ENCODE measurements at places on chromosomes 12 and 14. TPM values are rescaled to one million over a fixed set of nuclear protein-coding genes. Genes with fewer than 3 reads are reported as not detected.

DNA sequence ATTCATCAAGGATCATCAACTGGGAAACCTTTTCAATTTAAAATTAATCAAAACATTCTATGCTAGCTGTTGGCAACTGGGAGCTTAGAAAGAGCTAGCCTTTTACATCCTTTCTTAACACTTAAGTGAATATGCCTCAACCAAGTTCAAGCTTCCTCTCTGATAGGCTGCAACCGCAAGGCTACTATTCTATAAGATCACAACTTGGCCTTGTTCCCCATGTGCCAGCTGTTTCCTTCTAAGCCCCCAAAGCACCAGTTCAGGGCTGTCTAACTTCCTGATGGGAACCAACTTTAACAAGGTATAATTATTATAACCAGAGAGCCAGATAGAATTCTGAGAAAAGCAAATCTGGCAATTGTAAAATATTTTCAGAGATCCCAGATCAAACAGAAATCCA, 37.0 kb downstream of the KCNC2 start:
- no peak for DNase-seq

GRCh38 chr12:67070307-67070600, 198.9 kb upstream of the CAND1 start:
- DNase-seq, result no peak

Gene GLIPR1L2
- polyA plus RNA-seq, result 3.7 TPM

Gene ANO6
- 64.5 TPM for polyA plus RNA-seq

DNA sequence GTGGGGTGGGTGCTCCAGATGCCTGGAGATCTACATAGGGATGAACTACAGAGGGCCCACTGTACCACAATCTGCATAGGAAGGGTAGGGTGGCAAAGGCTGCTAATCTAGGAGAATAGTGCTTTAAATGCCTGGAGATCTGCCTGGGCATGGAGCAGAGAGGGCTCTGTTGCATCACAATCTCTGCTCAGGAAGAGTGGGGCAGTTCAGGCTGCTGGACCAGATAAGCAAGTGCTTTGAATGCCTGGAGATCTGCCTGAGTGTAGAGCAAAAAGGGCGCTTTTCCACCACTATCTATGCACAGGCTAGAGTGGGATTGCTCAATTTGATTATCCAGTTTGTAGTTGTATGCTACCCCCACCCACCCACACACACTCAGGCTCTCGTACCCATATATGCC, 886.3 kb upstream of the SEL1L start:
- DNase-seq, result no peak

DNA sequence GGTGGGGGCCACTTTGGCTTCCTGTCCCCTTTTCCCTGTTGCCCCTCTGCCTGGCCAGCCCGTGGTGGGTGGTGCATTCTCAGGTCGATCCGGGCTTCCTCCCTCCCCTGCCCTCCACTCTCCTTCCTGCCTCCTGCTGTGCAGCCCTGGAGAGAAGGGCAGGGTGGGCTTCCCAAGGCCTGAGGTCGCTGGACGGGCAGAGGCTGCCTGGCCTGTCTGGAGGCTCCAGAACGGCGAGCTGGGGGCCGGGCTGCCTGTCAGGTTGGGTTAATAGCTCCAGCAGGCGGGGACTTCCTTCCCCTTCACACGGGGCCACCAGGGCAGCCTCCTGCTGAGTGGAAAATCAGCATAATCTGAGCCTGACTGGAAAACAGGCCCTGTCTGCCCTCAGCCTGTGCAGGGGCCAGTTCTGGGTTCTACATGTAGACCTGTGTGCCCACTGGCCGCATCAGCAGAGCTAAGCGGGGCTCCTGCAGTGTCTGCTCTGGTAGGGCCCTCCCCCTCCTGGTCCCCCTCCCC, 11.3 kb downstream of the KIF26A start:
- DNase-seq, result no peak

Gene DENND5B
- 27.1 TPM for polyA plus RNA-seq

Gene KRT85
- polyA plus RNA-seq, result not detected

Gene AICDA
- polyA plus RNA-seq, result 0.42 TPM

GRCh38 chr12:131487388-131488124, 223.3 kb upstream of the SFSWAP start:
- DNase-seq, result no peak

- no peak for DNase-seq
Observed at GRCh38 chr14:35212471-35213142, 79.6 kb upstream of the PSMA6 start.
